H1 (cell line): ENCODE measurements at places on chromosomes 11 and 22. TPM values are rescaled to one million over a fixed set of nuclear protein-coding genes. Genes with fewer than 3 reads are reported as not detected.

The KRTAP5-7 gene
- not detected in 2 replicates for total RNA-seq

The MUC5B gene
- 0.02 and 0.31 TPM in 2 replicates for total RNA-seq

The MYEOV gene
- total RNA-seq: 0.67 and 0.86 TPM in 2 replicates

The DDIAS gene
- 24.0 and 25.7 TPM in 2 replicates for total RNA-seq

The NPAS4 gene
- 0.88 and 0.99 TPM in 2 replicates for total RNA-seq

The EEF1G gene
- total RNA-seq: 1,622 and 1,627 TPM in 2 replicates

The PTPRJ gene
- 21.6 and 22.6 TPM in 2 replicates for total RNA-seq

The TRIM49 gene
- total RNA-seq: not detected in 2 replicates

The FZD4 gene
- 6.8 and 7.1 TPM in 2 replicates for total RNA-seq

The C1QTNF5 gene
- 1.5 and 2.2 TPM in 2 replicates for total RNA-seq

The CNTF gene
- 1.5 and 1.9 TPM in 2 replicates for total RNA-seq

The MS4A7 gene
- total RNA-seq: not detected in 2 replicates

The DNAJB13 gene
- 0.54 TPM in 1 of 2 replicates, not detected in the other for total RNA-seq

The C2CD3 gene
- 28.7 and 29.1 TPM in 2 replicates for total RNA-seq

The ATL3 gene
- 22.2 and 24.5 TPM in 2 replicates for total RNA-seq

The CELSR1 gene
- total RNA-seq: 12.2 and 12.4 TPM in 2 replicates

The WBP2NL gene
- total RNA-seq: not detected in 2 replicates

The OR51I1 gene
- not detected in 2 replicates for total RNA-seq

The SCYL1 gene
- total RNA-seq: 59.4 and 59.8 TPM in 2 replicates

The OR52N4 gene
- not detected in 2 replicates for total RNA-seq

The MS4A2 gene
- not detected in 2 replicates for total RNA-seq

The OR4D5 gene
- total RNA-seq: not detected in 2 replicates

The SLC25A45 gene
- total RNA-seq: 0.54 and 0.61 TPM in 2 replicates

The TMEM179B gene
- 16.3 and 18.6 TPM in 2 replicates for total RNA-seq

The STX3 gene
- total RNA-seq: 56.1 and 56.2 TPM in 2 replicates

The PSMC3 gene
- total RNA-seq: 159 and 160 TPM in 2 replicates

The PRPF19 gene
- 140 and 141 TPM in 2 replicates for total RNA-seq

The TSSK2 gene
- not detected in 2 replicates for total RNA-seq

The HTR3B gene
- total RNA-seq: not detected in 2 replicates

The TSGA10IP gene
- 1.3 and 1.9 TPM in 2 replicates for total RNA-seq
